ENCODE measurements at places on chromosomes 1 and 21. TPM values are rescaled to one million over a fixed set of nuclear protein-coding genes. Genes with fewer than 3 reads are reported as not detected.

GRCh38 chr1:90580176-90580575, 136.9 kb downstream of the BARHL2 start:
- no peak for DNase-seq

- peak; percentile 41 for DNase-seq
These were observed 137.3 kb downstream of the NAV1 start for GRCh38 chr1:201676197-201676596.

- no peak for DNase-seq
These were observed 3.1 kb upstream of the RGS13 start for GRCh38 chr1:192632641-192633532.

DNA sequence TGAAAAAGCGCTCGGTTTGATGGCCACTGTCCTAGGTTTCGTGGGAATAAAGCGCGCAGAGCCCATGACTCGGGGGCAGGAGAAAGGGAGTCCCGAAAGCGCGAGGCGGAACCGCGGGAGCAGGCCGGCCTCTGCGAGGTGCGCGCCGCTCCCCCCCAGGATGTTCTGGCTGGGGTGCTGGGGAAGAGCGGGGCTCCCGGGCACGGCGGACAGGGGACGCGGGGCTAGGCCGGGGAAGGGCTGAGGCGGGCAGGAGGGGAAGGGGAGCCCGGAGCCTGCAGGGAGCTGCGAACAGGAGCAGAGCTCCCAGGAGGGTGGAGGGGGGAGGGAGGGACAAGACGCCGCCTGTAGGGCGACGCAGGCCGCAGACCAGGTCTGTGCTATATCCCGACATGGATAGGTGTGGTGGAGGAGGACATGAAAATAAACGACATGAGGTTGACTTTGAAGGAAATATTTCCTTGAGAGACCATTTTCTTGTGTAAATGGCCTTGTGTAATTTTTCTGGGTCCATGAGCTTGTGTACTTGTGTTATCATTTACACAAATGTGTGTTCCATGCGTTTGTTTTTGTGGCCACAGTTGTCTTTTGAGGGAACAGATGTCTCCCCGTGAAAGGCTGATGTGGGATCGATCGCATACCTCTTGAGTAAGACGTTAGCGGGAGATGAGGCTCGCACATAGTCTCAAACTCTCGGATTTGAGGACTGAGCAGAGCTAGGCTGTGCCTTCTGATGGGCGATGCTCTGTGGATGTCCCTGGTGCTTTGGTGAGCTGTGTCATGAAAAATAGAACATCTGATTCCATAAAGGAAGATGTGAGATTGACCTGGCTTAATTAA, 1.3 kb downstream of the PCNT start:
- peak; percentile 53 for DNase-seq

DNA sequence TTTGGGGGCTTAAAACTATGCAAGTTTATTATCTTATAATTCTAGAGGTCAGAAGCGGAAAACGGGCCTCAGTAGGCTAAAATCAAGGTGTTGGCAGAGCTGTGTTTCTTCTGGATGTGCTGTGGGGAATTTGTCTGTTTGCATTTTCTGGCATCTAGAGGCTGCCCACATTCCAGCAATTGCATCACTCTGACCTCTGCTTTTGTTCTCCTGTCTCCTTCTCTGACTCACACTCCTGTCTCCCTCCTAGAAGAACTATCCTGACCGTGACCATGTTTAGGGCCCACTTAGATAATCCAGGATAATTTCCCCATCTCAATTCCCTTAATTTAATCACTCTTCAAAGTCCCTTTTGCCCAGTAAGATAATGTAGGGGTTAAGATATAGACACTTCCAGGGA, 127.4 kb upstream of the DEPDC1 start:
- no peak for DNase-seq

DNA sequence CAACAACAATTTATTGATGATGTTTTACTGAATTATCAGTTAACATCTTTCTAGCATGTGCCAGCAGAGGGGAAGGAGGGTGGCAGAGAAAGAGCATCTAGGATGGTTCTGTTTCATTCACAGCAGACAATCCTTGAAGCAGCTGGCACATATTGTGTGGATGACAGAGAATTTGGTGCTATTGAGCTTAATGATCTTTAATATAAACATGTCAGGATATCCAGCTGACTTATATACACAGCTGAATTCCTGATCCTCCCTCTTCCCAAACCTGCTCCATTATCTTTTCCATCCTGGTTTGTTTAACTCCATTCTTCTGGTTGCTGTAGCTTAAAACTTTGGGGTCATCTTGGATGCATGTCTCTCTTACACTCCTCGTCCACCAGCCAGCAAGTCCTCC, 218.6 kb downstream of the CACNA1E start:
- DNase-seq = no peak

- DNase-seq = no peak
These were observed 6.3 kb downstream of the LEFTY2 start for GRCh38 chr1:225934711-225935110.

DNA sequence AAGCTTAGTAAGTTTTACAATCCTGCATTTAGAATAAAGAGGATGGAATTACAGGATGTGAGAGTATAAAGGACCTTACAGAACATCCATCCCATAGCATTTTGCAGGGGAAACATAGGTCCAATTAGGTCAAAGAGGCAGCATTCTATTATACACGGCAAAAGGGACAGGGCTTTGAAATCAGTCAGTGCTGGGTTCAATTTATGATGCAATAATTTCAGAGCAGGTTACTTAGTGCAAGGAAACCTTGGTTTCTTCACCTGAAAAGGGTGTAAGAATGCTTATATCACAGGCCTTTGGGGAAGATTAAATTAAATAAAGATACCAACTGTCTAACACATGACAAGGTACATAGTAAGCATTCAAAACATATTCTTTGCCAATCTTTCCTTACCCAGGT, 17.1 kb upstream of the NTNG1 start:
- DNase-seq = no peak

- no peak for DNase-seq
These were observed 13.1 kb downstream of the OPTC start for GRCh38 chr1:203506858-203507626.

DNA sequence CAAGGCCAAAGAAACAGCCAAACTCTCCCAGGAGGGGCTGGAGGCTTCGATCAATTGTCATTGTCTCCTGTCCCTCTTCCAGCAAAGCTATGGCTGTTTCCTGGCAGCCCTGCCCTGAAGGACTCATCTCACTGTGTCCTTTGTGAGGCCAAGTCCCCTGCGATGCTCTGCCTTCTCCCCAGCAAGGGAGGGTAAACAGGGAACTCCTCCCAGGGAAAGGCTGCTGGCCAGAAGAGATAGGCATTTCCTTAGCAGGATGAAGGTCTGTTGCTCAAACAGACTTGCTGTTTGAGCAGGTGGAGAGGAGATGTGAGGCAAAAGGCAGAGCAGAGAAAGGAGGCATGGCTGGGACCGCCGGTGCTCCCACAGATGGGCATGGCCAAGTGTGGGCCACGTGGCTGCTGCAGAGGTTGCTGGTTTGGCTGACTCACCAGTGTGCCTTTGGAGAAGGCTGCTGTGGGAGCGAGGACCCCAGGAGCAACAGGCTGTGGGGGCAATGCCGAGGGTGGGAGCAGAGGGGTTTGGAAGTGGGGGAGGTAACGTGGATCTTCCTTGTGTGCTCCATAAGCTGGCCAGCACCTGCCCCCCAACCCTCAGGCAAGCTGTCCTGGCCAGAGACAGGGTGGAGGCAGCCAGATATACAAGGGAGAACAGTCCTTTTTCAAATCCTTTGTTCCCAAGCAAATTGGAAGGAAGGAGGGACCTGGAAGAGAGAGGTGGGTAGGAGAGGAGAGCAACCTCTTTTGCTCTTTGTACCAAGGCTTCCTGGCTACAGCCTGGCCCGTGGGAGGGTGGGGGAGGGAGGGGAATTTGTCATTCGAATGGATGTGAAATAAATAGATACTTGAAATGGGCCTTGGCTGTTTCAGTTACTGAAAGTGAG, 449.8 kb downstream of the SIPA1L2 start:
- no peak for DNase-seq

DNA sequence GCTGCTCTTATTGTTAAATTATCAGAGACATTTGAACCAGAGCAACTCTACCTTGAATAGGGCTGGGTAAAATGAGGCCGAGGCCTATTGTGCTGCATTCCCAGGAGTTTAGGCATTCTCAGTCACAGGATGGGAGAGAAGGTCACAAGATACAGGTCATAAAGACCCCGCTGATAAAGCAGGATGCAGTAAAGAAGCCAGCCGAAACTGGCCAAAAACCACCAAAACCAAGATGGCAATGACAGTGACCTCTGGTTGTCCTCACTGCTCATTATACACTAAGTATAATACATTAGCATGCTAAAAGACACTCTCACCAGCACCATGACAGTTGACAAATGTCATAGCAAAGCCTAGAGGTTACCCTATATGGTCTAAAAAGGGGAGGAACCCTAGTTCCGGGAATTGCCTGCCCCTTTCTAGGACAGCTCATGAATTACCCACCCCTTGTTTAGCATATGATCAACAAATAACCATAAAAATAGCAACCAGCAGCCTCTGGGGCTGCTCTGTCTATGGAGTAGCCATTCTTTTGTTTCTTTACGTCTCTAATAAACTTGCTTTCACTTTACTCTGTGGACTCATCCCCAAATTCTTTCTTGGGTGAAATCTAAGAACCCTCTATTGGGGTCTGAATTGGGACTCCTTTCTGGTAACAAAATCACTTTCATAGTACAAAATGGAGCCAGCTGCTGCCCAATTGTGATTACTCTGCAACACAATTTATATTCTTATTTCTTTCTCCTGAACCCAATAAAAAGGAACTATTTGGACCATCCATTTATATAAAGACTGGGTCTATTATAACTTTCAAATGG, 179.6 kb downstream of the TGFBR3 start:
- no peak for DNase-seq

GRCh38 chr1:20666146-20666545, 5.0 kb upstream of the DDOST start:
- no peak for DNase-seq

- DNase-seq = no peak
These were observed 43.3 kb downstream of the VTCN1 start for GRCh38 chr1:117167402-117167801.

Gene MMP23B
- polyA plus RNA-seq = 14.2 TPM

Gene LCE3D
- not detected for polyA plus RNA-seq

Gene CCSAP
- polyA plus RNA-seq = 0.91 TPM

Gene IFI44
- polyA plus RNA-seq = 11.2 TPM

Gene FABP3
- polyA plus RNA-seq = 6,968 TPM

Gene CDK18
- polyA plus RNA-seq = 41.4 TPM

Gene RAB7B
- polyA plus RNA-seq = 1.1 TPM

All from heart right ventricle (tissue), 16 donors.